GM10248 (cell line): ENCODE measurements at places on chromosomes 11 and 22.

GRCh38 chr22:30132290-30132996, 52.2 kb downstream of the HORMAD2 start:
- no peak for DNase-seq

DNA sequence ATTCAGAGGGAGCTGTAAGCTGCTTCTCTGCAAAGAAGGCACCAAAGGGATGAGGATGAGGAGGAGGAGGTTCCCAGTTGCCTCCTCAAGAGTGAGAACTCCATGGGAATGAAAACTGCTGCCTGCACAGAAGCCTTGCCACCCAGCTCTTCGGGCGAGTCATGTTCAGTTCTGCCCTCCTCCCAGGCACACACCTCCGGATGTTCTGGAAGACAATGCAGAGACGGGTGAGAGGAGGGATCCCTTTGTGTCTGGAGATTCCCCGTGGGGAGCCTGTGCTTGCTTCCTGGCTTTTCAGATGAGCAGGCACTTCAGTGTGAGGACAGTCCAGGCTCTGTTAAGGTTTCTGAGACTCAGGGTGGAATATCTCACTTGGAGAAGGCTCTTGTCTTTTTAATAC, 295.6 kb downstream of the DDX10 start:
- DNase-seq: no peak

- no peak for DNase-seq
These were observed 141.2 kb upstream of the SESN3 start for GRCh38 chr11:95372097-95372656.

DNA sequence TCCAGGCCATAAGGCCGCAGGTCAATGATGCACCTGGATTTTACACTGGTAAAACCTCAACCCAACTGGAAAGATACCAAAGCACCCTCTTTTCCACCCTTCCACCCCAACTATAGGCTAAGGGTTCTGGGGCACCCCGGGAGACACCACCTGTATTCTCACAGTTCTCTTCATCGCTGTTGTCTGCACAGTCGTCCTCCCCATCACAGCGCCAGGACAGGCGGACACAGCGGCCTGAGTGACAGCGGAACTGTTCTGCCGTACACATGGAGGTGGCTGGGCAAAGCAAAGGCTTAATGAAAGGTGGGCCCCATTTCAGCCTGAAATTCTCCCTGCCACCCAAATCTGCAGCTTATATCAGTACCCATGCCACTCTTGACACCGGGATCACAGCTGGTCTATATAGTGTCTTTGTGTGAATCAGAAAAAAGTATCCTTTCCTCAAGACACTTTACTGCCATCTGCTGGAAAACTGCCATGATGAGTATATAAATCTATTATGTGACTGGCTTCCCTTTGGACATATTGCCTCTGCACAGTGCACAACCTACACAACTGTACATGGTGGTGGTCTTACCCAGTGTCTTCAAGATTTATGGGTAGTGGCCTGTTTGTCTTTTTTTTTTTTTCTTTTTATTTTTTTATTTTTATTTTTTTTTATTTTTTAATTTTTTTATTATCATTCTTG, 21.5 kb downstream of the LRP4 start:
- DNase-seq: peak; percentile 44

DNA sequence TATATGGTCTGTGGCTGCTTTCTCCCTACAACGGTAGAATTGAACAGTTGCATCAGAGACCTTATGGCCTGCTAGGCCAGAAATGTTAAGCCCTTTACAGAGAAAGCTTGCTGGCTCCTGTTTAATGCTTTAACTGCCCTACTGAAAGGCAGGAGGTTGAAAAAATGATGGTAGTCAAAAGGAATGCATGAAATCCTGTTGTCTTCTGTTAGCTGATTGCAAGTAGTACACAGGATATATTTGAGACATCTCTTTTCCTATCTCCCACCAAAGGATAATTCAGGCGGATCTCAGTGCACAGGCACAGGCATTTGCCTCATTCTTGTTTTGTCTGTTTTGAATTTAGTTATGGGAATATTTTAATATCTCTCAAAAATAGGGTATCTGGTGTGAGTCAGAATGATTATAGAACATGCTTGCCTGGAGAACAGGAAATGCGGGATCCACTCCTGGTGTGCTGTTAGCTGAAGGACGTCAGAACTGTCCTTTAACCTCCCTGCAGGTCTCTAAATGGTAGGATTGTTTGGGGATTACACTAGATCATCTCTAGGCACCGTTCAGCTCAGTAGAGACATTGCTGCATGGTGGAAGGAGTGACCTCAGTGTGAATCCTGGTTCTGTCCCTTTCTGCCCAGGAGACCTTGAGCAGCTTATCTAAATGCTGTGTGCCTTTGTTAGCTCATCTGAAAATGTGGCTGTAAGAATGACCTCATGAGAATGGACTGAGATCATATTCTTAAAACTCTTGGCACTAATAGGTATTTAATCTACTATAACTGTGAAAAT, 49.5 kb downstream of the PACS1 start:
- no peak for DNase-seq

- no peak for DNase-seq
These were observed 37.4 kb upstream of the NCR3LG1 start for GRCh38 chr11:17314232-17314547.

- DNase-seq: no peak
These were observed 29.4 kb upstream of the TMEM86A start for GRCh38 chr11:18669219-18669596.

- DNase-seq: no peak
These were observed 7.1 kb upstream of the ATG16L2 start for GRCh38 chr11:72807021-72807693.

DNA sequence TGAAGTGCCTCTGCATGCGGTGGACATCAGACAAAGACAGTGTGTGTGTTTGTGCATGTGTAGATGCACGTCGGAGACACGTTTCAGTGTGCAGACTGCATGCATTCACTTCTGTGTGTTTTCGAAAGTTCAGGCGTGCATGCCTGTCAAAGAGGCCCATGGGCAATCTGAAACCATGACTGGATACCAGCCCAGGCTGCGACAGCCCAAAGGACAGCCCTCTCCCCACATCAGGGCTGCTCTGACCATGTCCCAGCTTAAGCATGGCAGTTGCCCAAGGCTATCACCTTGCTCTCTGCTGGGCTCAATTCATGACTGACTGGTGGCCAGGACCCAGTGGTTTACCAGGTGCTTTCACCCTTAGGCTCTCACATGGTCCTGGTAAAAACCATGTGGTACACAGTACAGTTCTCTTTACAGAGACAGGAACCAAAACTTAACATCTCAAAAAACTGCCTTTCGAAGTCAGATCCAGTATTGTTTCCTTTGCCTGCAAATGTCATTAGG, 423.7 kb upstream of the CADM1 start:
- DNase-seq: peak; percentile 38

- no peak for DNase-seq
These were observed 35.8 kb upstream of the TSKU start for GRCh38 chr11:76747153-76747914.
